Activated naive CD4-positive, alpha-beta T cell treated with anti-CD3 and anti-CD28 coated beads, Interleukin-2, amount 50 U/mL, for 72 hours (primary cell): ENCODE measurements at places on chromosomes 1 and 21. TPM values are rescaled to one million over a fixed set of nuclear protein-coding genes. Genes with fewer than 3 reads are reported as not detected.

DNA sequence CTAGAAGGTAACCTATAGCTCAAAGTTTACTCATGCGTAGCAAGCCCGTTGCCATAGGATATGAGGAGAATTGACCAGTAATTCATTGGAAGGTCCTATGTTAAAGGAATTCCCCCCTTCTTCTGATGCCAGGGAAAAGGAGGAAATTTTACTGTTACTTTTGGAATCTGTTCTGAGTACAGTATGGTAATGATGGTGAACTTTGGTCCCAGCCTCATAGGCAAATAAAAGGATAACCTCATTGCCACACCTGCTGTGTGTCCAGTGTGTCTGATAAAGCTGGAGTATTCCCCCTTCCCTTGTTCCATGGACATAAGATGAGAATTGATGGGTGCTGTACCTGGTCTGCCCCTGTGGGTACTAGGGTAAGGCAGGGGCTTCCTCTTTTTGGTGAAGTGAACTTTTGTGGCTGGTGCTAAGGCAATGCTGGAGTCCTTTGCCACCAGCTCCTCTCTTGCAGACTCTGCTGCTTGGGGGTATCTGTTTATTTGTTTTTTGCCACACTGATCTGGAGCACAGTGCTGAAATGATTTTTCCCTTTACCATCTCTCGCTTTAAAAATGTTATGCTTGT is 22.2 kb downstream of the MPZ start:
- no peak for DNase-seq

DNA sequence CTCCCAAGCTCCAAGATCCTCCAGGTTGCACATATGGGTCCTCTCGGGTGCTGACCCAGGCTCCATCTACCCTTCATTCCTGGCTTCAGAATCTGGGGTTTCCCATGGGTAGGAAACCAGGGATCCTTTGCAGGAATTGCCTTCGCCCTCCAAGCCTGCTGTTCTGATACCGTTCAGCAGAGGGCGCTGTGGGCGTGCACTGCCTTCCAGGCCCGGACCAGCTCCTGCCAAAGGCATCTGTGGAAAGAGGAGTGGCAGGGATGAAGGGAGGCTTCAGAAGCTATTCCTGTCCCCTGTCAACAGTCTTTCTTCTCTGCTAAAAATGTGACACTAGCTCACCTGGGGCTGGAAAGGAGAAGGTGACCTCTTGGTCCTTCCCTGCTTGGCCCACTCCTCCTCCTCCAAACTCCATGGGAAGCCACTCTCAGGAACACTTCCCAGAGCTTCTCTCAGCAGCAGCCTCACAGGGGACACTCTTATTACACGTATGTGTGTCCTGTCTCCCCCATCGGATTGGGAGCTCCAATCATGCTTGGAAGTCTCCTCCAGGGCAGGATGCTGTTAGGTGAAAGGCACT is 71.2 kb downstream of the VWA5B1 start:
- peak; percentile 58 for DNase-seq

DNA sequence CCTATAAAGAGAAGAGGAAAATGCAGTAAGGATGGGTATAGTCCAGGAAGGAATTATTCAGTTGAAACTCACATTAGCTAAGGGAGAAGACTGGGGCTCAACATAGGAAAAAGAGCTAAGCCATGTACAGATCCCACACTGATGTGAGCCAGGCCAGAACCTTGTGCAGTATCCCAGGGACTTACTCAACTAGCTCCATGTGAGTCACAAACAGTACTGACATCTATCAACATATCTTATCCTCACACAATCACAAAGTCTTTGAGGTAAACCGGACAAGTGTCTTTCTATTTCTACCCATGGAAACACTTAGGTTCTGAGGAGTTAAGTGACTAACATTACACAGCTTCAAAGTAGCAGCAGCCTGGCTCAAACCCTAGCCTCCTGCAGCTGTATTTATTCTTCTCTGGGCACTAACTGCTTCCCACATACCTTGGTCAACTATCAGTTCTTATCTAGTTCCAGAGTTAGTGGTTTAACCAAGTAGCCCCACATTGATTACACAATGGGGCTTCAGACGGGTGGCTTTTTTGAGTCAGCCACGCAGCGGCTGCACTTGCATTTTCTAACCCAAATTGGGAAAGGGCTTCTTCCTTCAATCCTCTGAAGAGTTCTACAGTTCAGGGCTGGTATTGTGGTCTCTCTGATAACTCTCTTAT is 9.5 kb downstream of the CD5L start:
- no peak for DNase-seq

GOLT1A gene
- total RNA-seq = 1.1 TPM

DNA sequence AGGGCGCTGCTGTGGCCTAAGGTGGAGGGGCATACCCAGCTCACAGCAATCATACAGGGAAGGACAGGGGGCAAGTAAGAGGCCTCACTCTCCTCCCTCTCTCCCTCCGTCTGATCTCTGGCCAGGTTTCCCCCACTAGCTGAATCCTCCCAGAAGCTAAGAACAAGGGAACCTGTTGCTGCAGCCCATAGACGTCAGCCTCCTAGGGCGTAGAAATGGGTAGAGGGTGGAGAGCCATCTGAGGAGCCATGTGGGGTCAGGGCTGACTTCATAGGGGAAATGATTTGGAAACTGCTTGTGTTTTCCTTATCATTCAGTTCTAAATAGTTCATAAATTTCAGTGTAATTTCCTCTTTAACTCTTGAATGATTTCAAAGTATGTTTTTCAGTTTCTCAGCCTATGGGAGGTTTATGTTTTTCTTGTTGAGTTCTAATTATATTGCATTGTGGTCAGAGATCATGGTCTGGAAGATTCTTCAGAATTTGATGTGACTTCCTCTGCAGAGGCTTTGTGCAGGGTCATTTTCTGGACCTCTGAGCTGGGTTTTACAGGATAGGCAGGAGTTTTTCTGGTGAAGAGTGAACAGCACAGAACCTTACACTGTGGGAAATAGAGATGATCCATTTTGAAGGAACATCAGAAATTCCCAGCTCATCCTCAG is 2.3 kb upstream of the MOB3C start:
- DNase-seq = no peak

RABIF gene
- total RNA-seq = 8.8 TPM

- DNase-seq = no peak
These were observed 143.2 kb downstream of the MIS18A start for GRCh38 chr21:32135401-32136363.

- DNase-seq = peak; percentile 67
These were observed 18.3 kb upstream of the HDAC1 start for GRCh38 chr1:32273391-32274208.

TSPAN1 gene
- total RNA-seq = not detected

DNA sequence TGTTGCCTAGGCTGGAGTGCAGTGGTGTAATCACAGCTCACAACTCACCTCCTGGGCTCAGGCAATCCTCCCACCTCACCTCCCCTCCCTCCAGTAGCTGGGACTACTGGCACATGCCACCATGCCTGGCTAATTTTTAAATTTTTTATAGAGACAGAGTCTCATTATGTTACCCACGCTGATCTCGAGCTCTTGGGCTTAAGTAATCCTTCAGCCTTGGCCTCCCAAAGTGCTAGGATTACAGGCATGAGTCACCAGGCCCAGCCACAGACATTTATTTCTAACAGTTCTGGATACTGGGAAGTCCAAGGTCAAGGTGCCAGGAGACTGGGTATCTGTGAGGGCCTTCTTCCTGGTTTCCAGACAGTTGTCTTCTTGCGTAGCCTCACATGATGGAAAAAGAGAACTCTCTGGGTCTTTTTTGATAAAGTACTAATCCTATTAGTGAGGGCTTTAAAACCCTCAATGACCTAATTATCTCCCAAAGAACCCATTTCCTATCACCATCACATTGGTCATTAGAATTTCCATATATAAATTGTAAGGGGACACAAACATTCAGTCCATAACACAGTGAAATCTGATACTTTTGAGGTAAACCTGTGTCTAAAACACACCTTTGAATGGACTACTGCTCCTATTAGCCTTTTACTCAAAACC is 67.9 kb downstream of the PHACTR4 start:
- no peak for DNase-seq

- DNase-seq = no peak
These were observed 63.8 kb downstream of the GON4L start for GRCh38 chr1:155793213-155793612.

- DNase-seq = no peak
These were observed 50.4 kb upstream of the NRDC start for GRCh38 chr1:51928896-51929295.

GRCh38 chr1:21884456-21885235 is 52.5 kb downstream of the HSPG2 start:
- DNase-seq = no peak

DNA sequence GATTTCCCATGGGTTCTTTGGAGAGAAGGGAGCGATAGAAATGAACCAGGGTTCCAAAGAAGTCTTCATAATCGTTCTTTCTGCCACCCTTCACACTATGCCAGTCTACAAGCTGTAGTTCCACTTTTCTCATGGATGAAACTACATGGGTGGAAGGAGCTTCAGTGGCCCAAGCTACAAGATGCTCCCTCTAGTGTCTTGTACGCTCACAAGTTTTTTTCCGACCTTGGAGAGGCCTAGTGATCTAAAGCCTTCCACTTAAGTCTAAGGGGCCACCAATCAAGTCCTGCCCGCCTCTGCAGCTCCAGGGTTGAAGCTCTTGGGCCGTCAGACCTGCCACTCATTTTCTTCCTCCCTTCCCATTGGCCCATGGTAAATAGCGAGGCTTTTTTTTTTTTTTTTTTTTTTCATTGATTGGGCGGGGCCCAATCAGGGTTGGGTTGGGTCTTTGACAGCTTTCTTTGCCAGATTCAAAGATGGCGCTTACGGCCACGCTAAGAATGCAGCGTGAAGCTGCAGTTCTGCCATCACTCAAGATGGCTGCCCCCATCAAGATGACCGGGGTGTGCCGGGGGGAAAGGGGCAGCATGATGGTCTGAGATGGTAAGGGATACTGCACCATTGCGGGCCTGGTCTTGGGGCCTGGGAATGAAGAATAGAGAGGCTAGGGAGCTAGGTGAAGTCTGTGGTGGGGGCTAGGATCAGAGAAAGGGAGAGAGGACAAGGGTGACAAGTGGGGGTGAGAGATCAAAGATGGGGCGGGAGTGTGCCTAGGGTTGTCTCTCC is at the start of gene TOMM40L:
Gene TOMM40L, plus strand, starts transcription at position 527 of the 786 bp plus-strand sequence. CDS start 430 bp downstream, outside the sequence.
- DNase-seq = peak; percentile 89

DNA sequence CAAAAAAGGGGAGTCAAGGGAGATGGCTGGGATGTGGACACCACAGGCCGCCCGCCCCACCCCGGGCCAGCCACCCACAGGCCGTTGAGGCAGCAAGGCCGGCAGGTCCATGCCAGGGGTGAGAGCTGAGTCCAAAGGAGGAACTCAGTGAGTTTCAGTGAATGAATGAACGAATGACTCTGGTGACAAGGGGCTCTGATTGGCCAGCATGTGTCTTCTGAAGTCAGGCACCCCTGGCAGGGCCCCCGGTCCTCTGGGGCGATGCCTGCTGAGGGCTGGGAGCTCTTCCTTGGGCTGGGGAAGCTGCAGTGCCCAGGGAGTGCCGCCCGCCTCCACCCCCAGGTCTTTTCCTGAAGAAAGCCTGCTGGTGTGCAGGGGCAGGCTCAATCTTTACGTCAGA is 236.1 kb upstream of the VAMP3 start:
- no peak for DNase-seq

GRCh38 chr1:166127003-166127402 is 39.8 kb downstream of the FAM78B start:
- no peak for DNase-seq

KIFAP3 gene
- total RNA-seq = 13.2 TPM
